ENCODE measurements at places on chromosomes 5 and 9. TPM values are rescaled to one million over a fixed set of nuclear protein-coding genes. Genes with fewer than 3 reads are reported as not detected.

The SPAG8 gene
- total RNA-seq: 0.72 TPM

The POLK gene
- 11.2 TPM for total RNA-seq

The PKD2L2 gene
- total RNA-seq: not detected

The GPR150 gene
- total RNA-seq: 0.15 TPM

The RFK gene
- 36.8 TPM for total RNA-seq

The PCDHGA11 gene
- total RNA-seq: not detected

The PCDHA13 gene
- not detected for total RNA-seq

The LCN12 gene
- total RNA-seq: 1.8 TPM

The TMOD1 gene
- 2.9 TPM for total RNA-seq

The LTC4S gene
- 0.63 TPM for total RNA-seq

The CKMT2 gene
- not detected for total RNA-seq

The SLIT3 gene
- 17.4 TPM for total RNA-seq

The PCDHB3 gene
- not detected for total RNA-seq

The NIPAL4 gene
- 14.1 TPM for total RNA-seq

The GFI1B gene
- not detected for total RNA-seq

The CRAT gene
- 20.8 TPM for total RNA-seq

The CDH6 gene
- total RNA-seq: 0.07 TPM

The GFPT2 gene
- 62.8 TPM for total RNA-seq

The PCDHGB2 gene
- 0.15 TPM for total RNA-seq

The HTR4 gene
- total RNA-seq: not detected
